ENCODE measurements at places on chromosomes 3 and 15. TPM values are rescaled to one million over a fixed set of nuclear protein-coding genes. Genes with fewer than 3 reads are reported as not detected.

DNA sequence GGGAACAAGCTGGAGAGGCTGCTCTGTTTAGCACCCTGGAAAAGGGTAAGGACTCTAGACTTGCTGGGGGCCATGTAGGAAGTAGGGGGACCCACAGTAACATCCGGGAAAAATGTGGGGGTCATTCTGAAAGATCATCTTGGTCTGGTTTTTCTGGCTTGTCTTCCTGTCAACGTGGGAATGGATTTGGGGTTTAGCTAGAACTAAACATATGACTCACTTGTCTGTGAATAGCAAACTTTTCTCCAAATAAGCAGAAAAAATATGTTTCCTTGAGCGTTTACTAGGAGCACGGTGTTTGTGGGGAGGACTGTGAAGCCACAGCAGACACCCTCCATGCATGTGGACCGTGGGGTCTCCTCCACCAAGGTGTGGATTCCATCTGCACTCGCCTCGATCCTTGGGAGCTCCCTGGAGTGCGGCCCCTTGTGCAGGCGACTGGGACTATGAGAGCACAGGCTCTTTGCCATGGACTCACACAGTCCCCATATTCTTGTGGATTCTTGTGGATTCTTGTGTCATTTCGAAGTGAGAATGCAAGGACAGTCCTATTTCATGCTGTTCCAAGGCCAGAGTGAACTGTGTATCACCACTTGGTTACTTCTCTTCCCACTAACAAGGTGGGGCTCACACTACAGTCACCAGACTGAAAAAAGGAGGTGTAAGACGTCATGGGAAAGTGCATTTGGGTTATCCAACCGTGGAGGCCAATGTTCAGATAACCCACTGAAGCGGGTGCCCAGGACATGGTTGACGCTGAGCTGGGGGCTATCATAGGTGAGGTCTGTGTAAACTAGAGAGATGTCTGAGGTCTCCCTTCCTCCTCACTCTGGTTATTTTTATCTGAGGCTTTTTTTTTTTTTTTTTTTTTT is 25.5 kb downstream of the PGPEP1L start:
- no peak for DNase-seq

The CTXND1 gene
- polyA plus RNA-seq, result 0.04 TPM

DNA sequence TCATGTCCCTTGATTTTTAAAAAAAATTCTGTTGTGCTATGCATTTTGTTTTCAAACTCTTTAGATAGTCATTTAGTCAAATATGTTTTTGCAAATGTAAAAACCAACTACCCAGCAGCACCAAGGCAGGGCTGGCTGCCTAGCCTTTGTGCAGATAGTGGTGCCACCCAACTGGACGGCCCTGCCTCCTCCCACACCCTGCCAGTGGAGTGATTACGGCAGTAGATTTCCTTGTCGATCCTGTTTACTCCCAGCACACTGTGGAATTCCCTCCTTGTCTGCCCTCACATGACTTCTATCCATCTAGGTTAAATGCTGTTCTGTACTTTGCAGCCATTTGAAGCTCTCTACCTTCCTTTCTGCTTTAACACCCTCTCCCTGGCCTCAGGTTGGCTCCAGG is 79.4 kb upstream of the PLXNA1 start:
- DNase-seq, result no peak

- no peak for DNase-seq
These were observed 263.5 kb upstream of the CFAP20DC start for GRCh38 chr3:59313365-59313764.
